Stimulated activated CD8-positive, alpha-beta memory T cell treated with anti-CD3 and anti-CD28 coated beads, Interleukin-12 subunit alpha, Interleukin-12 subunit beta, amount 100 ng/mL, for 4 hours (primary cell): ENCODE measurements at places on chromosomes 1 and 21.
A peak's percentile ranks its signal among the peaks of the same experiment; 100 is the strongest.

DNA sequence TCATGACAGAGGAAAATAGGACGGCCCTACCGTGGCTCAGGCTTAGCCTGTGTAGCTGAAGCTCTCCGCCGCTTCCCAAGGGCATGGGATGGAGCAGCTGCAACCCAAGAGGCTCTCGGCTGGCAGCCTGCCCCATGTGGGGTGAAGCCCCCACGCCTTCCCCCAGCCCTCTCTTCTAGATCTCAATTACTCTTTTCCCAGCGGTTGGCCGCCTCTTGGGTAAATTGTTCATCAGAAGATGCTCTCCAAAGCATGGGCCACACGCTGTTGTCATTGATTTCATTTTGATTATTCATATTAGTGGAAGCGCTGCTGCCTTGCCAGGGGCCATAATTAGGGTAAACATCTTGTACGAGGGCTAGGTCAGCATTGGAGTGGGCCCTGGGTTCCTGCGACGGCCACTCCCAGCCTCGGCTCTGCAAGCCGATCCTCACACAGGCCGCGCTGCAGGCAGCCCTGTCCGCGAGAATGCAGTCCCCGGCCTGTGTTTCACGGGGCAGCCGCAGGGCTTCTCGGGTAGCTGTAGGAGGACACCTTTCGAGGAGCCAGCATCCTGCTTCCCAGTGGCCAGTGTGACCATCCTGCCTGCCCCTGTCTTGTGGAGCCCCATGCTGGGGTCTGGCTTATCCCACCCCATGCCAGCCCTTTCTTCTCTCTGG lies 114.4 kb upstream of the VAMP3 start:
- no peak for DNase-seq

GRCh38 chr1:211739671-211740411 lies 64.4 kb upstream of the NEK2 start:
- DNase-seq = no peak

DNA sequence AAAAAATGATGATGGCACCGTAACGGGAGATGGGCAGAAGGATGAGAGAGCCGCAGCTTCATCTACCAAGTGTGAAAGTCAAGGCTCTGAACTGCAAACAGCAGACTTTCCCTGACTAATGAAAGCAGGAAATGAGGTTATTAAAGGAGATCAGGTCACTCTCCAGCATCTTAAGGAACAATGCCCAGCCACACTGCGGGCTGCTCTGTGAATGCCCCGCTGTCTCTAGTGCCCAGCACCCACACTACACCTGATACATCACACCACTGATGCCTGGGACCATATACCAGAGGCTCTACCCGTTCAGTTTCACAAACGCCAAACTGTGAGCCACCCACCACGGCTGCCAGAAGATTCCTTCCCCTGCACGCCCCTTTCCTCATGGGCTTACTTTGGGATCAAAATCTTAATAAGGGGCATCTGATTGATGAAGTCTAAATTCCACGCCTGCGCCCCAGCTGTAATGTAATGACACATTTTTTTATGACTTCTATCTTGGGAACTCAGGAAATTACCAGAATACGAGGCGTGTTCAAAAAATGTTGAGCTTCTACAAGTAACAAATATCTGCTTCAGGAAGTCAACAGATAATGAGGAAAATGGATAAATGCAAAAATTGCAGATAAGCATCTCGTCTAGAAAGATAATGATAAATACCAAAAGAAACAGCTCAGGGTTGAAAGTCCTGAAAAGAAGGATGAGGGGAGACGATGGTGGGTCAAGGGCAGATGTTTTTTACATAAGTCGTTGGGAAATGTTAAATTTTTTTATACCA lies 72.0 kb downstream of the MIS18A start:
- DNase-seq = no peak

GRCh38 chr1:34547046-34547674 lies 207.7 kb upstream of the GJB5 start:
- DNase-seq = no peak

DNA sequence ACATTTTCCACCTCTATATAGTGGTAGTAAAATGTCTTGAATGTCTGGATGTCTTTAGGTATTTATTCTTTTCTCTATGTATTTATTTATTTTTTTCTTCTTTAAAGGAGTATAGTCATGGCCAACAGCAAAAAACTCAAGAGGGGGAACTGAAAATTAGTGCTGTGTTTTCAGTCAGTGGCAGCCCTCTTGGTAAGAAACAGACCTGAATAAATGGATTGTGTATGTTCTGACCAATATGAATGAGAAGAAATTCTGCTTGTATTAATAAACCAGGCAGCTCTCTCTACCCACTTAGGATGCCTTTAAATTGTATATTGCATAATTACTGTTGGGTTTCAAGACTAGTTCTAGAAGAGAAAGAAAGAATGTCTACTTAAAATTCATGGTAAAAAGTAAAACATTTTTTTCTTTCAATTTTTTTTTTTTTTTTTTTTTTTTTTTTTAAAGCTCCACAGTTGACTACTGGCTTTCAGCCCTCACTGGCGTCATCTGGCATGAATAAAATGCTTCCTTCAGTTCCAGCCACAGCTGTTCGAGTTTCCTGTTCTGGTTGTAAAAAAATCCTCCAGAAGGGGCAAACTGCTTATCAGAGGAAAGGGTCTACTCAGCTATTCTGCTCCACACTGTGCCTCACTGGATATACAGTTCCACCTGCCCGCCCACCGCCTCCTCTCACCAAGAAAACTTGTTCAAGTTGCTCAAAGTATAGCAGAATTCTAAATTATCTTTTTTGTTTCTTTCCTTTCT lies 101.6 kb downstream of the ZMYM4 start:
- DNase-seq = no peak

DNA sequence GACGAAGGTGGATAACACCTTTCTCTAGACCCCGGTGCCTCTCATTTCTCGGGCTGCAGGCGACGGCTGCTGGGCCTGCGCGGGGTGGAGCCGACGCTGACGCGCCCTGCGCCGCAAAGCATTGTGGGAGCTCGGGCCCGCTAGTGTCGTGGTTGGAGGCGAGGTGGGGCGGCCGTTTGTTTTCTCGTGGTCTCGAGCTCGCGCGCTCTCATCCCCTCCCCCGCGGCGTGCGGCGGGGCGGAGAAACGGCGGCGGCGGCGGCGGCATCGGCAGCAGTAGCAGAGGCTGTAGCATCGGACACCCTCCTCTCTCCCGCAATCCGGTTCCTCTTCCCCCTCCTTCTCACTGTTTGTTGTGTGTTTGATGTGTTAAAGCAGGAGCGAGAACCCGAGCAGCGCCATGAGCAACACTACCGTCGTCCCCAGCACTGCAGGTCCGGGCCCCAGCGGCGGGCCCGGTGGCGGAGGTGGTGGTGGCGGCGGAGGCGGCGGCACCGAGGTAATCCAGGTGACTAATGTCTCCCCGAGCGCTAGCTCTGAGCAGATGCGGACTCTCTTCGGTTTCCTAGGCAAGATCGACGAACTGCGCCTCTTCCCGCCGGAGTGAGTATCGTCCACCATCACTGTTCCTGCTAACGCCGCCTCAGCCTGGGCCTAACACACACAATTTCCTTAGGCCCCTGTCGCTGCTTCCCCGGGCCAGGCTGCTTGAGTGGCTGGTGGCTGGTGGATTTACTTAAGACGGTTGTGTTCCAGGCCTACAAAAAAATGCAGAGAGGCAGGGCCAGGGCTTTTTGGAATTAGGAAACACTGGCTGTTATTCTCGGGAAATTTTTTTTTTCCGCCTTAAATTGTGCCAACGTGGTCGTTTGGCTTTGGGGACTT lies at the start of gene SRSF11:
Gene SRSF11 (plus strand): TSS at position 143 of the 884 bp plus-strand sequence. CDS start 257 bp downstream, at position 400.
- peak; percentile 94 for DNase-seq

GRCh38 chr1:111513410-111514020 lies 10.1 kb upstream of the ADORA3 start:
- DNase-seq = no peak

GRCh38 chr1:50268049-50268448 lies 155.2 kb downstream of the DMRTA2 start:
- no peak for DNase-seq

GRCh38 chr1:202663131-202663530 lies 47.1 kb downstream of the SYT2 start:
- no peak for DNase-seq

DNA sequence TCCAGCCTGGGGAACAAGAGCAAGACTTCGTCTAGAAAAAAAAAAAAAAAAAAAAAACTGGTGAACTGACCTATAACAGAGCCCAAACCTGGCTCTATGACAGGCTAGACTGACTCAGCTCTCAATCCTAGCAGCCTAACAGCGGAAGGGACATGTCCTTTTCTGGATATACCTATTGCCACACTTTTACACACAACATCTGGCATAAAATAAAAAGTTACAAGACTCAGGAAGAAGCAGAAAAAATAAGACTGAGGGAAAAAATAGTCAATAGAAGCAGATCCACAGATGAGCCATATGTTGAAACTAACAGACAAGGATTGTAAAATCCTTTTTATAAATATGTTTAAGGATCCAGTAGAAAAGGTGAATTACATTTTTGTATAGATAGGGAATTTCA lies 57.5 kb upstream of the IPO9 start:
- no peak for DNase-seq

DNA sequence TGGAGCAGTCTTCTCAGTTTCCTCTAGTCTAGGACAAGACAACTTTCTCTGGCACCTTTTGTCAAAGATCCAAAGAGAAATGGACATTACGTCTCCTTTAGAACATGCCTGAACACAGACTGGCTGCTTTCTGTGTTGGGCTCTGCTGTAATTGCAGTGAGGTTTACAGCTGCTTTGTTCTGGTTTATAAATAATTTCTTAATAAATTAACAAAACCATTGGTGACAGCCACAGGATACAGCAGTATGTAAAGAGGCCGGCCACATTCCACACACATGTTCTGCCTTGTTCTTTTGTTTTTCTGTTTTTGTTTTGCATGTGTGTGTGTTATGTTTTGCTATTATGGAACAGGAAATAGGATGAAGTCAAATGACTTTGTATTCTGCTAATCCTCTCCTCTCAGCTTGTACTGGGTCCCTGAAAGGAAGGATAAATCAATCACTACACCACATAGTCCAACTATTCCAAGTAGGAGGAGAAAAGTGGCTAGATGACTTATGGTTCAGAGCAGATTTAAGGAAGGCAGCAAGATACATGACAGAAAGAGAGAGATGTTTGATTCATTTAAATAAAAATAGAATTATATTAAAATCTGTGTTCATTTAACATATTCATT lies 161.5 kb upstream of the ESRRG start:
- DNase-seq = no peak

- no peak for DNase-seq
These were observed 140.4 kb downstream of the BRINP2 start for GRCh38 chr1:177311111-177311510.

DNA sequence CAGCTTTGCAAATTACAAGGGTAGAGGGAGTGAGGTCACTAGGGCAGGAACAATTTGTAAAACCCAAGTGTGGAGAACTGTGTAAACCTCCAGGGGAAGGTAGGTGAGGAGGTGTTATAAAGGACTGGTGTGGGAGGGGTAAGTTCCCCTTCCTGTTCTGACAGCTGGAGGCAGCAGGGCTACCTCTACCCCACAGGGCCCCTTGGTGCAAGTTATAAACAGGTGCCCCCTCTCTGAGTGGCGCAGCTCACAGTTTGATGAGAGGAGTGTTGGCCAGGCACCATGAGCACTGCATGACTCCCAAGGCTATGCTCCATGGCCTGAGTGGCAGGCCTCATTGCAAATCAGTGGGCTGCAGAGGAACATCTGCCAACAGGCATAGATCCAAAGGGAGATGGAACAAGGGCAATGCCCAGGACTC lies 41.0 kb downstream of the MFSD2A start:
- no peak for DNase-seq

DNA sequence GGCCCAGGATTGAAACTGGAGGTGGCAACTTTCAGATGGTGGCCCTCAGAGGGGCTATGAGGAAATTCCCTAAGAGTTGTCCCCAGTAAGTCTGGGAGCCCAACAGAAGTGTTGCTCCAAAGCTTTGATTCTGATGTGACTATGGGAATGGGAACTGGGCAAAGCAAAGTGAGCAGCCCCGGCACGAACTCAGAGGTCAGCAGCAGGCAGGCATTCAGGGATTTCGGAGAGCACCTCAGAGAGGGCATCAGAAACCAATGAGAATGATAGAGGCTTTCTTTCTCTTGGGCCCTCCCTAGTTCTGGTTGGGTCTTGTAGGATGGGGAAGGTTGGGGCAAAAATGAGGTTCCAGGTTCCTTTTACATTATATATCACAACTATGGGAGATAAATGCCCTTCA lies 121.2 kb upstream of the HMGB4 start:
- no peak for DNase-seq

GRCh38 chr1:67515324-67516080 lies 85.3 kb upstream of the SERBP1 start:
- no peak for DNase-seq

DNA sequence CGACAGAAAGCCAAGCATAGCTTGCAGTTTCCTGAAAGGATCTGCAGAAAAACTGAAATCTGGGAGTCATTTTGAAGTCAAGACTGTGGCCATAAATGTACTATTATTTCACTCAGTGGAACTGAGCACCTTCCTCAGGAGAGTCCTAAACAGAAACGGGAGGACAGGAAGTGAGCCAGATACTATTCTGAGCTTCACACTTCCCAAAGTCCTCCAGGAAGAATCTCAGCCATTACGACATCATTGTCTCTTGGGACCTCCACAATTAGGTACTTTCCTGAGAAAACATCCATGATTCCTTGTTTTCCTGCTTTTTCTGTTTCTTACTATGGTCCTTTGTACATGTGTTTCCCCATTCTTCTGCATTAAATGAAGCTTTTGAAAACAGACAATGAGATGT lies 299.2 kb upstream of the USP25 start:
- DNase-seq = no peak

GRCh38 chr1:234987415-234988154 lies 141.1 kb downstream of the TOMM20 start:
- DNase-seq = no peak

DNA sequence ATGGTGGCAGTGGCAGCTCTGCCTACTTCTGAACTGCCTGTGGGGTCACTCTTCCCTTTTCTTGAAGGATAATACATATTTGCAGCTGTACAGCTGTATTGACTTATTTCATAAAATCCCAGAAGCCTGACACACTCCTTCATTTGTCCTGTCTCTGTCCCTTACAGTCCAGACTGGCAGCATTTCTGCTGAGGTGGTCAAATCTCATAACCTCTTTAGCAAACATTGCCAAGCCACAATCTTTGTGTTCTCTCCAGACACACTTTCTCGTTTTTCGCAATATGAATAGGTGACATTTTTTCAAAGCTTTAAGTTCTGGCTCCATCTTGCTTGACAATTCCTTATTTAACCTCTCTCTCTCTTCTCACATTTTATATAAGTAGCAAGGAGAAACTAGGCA lies 15.2 kb downstream of the LY9 start:
- DNase-seq = no peak
